ENCODE measurements at places on chromosomes 12 and 14.
A peak's percentile ranks its signal among the peaks of the same experiment; 100 is the strongest.

DNA sequence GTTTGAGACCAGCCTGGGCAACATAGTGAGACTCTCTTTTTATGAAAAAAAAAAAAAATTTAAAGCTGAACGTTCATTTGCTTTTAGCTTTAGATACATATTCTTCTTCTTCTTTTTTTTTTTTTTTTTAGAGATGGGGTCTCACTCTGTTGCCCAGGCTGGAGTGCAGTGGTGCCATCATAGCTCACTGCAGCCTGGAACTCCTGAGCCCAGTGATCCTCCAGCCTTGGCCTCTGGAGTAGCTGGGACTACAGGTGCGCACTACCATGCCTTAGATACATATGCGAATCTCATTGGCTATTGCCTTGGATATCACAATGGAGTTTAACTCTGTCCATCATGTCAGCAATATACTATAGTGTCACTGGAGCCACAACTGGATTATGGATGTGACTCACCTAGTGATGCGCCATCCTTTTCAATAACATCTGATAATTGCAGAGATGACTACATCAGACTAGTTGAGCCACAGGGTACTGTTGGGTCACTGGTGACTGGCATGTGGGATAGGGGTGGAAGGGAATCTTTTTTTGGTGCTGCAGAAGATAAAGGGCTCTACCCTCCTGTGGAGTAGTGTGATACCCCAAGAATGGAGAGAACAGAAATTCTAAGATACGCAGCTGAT, 2.7 kb upstream of the ADIPOR2 start:
- no peak for DNase-seq

DNA sequence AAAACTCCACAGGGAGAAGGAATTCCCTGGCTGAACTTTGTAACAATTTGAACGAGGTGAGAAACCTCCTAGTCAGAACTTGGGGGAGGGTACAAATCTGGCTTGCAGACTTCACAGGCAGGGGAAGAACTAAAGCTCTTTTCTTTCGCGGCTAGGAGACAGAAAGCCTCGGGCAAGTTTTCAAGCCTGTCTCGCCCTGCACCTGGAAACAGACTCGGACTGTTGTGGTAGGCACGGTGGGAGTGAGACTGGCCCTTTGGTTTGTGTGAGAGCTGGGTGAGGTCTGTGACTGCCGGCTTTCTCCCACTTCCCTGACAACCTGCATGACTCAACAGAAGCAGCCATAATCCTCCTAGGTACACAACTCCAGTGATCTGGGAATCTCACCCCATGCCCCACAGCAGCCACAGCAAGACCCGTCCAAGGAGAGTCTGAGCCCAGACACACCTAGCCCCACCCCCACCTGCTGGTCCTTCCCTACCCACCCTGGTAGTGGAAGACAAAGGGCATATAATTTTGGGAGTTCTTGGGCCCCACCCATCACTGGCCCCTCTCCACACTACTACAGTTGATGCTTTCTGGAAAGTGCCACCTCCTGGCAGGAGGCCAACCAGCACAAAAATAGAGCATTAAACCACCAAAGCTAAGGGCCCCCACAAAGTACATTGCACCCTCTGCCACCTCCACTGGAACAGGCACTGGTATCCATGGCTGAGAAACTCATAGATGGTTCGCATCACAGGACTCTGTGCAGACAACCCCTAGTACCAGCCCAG, 102.7 kb upstream of the ST8SIA1 start:
- DNase-seq: no peak

- peak; percentile 52 for DNase-seq
Measured at GRCh38 chr12:124109760-124110159, 136.7 kb downstream of the ZNF664 start.

DNA sequence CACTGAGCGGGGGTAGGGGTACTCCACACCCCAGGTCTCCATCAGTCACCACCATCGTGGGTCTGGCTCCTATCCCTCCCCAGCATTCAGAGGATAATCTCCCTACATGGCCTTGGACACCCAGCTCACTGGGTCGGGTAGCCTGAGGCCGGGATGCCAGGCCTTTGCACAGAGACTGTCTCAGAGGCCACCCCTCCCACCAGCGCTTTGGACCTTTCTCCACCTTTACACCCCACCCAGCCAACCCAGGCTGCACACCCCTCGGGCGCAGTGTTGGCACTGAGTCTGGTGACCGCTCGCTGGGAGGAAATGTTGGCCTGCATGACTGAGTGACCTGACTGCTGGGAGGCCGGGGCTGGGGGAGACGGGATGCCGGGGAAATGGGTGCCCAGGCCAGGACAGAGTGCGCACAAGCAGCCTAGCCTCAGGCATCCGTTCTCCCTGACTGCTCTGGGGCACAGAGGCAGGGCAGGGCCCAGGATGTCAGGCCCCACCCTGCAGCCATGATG, 10.6 kb upstream of the LBHD2 start:
- no peak for DNase-seq

- DNase-seq: no peak
Measured at GRCh38 chr12:97493731-97494130, 31.1 kb downstream of the RMST start.

GRCh38 chr14:78135450-78135891, 34.7 kb upstream of the NRXN3 start:
- no peak for DNase-seq

GRCh38 chr14:103521438-103521950, 1.1 kb downstream of the CKB start:
- no peak for DNase-seq

GRCh38 chr12:1595026-1595561, 713 bp upstream of the FBXL14 start:
- DNase-seq: no peak

GRCh38 chr12:31517994-31518393, 72.9 kb downstream of the DENND5B start:
- DNase-seq: no peak

DNA sequence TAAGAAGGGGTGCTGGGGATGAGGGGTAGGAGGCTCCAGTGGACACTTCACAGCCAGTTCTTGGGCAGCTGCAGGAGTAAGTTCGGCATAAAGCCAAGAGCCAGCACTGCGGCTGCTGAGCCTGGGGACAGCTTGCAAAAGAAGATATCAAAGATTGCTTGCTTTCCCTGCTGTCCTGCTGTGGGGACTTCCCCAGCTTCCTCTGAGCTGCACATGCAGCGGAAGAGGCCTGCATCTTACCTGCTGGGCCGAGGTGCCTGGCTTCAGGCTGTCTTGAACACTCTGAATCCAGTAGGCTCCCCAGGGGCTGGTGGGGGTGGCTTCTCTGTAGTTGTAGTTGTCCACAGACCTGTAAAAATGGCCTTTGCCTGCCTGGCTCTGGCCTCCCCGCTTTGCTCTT, 1.3 kb downstream of the CHGA start:
- DNase-seq: no peak

- DNase-seq: no peak
Measured at GRCh38 chr12:26870491-26871419, 37.8 kb upstream of the ITPR2 start.

GRCh38 chr12:110403976-110404682, 621 bp upstream of the ANAPC7 start:
- DNase-seq: peak; percentile 83

DNA sequence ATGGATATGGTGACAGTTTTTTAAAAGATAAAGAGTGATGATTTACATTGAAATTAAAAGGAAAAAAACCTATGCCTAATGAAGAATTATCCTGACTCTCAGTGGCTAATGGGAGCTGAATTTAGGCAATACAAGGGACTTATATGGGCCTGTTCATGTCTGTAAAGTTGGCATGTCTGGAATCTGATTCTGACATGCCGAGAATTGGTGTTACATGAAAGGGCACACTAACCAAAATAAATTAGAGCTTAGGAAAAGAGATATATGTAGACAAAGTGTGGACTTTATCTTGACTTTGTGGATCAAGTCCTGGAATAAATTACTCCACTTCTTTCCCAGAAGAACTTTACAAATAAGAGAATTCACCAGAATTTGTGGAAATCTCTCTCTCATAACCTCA, 1.1 kb downstream of the TDG start:
- no peak for DNase-seq

DNA sequence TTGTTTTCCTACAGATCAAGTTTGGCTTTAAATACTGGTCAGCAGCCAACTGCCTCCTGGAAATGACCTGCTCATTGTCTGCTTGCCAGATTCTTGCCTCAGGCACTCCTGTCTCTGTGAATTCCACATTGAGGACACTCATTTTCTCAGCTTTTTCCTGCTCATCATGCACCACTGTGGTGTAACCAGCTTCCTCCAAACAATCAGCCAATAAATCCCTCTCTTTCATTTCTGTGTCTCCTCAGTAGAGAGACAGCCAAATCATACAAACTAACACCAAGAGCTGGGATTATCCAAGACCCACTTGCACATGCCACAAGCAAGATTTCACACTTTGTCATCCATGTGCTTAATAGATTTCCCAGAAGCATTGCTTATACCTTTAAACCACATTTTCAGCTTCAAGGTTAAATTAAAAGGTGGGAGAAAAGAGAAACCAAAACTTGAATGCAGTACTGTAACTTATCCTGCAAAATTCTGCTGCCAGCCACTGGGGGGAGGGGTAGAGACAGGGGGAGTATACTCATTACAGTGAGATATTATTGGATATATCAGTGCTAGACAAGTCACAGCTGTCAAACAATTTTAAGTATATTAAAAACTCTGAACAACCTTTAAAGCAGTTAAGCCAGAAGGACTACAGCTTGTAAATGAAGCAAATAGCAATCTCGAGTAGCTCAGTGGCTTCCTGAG, 105.0 kb downstream of the PPP2R5E start:
- no peak for DNase-seq

GRCh38 chr14:53064475-53064874, 88.6 kb downstream of the DDHD1 start:
- no peak for DNase-seq

DNA sequence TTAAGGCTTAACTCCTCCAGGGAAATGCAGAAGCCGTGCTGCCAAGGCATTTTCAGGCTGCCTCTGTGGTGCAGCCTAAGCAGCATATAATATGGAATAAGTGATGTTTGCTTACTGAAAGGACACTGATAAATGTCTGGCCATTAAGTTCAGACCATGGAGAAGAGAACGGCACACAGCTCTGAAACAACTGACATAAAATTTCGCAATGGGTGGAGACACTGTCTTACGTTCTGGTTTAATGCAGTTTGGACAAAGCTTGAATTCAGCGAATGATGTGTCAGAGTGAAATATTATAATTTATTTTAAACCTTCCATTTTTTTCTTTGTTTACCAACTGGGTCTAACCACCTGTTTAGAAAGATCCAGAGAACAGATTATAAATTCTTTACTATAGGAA, 27.2 kb upstream of the NRXN3 start:
- no peak for DNase-seq
